ENCODE measurements at places on chromosomes 7 and 10.

DNA sequence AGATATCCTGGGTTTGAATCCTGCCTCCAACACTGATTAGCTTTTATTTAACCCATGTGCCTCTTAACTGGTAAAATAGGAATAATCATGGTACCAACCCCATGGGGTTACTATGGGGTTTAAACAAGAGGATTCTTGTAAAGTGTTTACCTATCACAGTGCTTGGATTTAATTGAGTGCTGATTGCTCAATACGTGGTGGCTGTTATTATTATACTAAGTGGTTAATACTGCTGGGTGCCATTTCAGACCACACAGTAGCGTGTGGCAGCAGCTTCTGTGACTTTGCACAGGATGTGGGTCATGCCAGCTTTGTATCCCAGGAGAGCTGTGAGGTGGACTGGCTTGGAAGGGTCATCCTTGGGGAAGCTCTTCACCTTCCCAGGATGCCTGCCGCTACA lies 177.2 kb downstream of the SEC23IP start:
- DNase-seq: no peak

- DNase-seq: no peak
Measured at GRCh38 chr10:103766751-103767505, 88.4 kb downstream of the SH3PXD2A start.

DNA sequence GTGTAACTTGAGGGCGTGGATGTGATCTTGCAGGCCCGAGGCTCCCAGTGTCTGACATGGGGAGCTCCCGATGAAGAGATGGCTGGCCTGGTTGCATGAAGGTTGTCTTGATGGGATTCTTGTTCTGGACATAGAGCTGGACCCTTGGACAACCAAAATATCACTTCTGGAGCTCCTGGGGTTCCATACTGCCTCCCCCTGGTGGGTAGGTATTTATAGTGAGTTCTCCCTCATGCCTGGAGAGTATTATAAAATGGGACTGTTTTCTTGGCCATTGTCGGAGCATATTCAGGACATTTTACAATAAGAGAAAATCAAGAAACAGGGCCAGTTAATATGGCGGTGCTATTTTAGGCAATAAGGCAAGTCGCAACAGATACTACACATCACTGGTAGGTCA lies 32.6 kb upstream of the GIMAP8 start:
- no peak for DNase-seq

DNA sequence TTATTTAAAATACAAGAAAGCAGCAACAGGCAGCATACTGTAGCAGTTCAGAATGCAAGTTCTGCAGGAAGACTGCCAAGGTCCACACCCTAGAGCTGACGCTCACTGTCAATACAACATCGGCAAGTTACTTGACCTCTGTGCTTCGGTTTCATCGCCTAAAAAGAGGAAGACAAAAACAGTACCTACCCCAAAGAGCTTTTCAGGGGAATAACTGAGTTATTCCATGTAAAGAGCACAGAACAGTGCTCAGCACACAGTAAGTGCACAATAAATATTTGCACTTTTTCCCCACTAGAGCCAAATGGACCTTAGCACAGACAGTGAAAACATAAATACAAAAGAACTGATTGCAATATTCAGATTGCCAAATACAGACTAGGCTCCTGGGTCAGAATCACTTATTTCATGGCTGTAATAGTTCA lies 88.6 kb downstream of the USP6NL start:
- DNase-seq: peak; percentile 31

- no peak for DNase-seq
Measured at GRCh38 chr7:69276011-69276729, 322.1 kb upstream of the AUTS2 start.

- no peak for DNase-seq
Measured at GRCh38 chr10:84542522-84543490, 214.4 kb downstream of the CCSER2 start.

- no peak for DNase-seq
Measured at GRCh38 chr10:18368273-18368672, 228.0 kb downstream of the CACNB2 start.

DNA sequence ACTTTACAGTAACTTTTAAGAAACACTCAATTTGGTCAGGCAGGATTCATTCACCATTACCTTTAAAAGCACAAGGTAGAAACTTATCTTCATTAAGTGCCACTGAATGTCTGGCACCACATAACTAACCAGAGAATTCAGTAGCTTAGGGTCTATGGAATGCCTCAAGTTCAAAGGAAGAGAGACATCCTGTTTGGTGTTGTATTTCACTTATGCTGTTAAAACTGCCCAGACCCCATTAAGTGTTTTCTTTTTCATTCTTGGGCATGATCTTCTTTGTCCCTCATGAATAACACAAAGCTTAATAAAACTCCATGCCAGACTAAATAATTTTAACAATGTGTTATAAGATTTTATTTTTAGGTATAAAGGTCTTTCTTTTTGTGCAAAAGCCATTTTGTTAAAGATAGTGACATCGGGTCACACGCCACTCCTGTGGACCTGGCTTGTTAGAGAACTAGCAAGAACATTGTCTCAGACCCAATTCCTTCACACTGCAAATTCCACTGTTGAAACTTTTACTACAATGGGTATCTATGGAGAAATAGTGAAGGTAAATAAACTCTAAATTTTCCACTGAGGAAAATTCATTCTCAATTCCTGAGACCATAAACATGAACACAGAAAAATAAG lies 221.0 kb downstream of the TWIST1 start:
- DNase-seq: peak; percentile 36

DNA sequence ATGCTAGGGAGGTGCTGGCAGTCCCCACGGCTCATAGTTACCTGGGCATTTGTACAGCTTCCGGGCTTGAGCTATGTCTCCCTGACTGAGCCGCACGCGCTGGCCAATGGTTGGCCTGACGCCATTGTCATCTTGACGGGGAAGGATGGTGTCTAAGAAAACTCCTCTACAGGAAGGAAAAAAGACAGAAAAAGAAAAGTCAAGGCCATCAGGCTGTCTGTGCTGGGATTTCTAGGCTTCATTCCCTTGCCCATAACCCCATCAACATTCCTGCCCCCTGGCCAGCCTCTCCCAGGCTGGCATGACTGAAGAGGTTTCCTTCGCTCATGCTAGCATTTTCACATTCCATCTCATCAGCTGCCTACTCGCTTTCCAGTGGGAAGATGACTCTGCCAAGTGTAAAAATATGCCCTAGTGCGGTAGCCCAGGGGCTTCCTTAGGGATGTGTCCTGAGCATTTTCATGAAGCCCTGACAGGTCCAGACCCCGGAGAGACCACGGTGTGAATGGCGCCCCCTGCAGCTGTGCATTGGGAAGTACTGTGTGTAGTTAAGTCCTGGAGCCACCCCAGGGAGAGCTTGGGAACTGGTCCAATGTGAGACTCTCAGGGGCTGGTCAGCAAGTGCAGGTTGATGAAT lies 54.5 kb upstream of the OPALIN start:
- no peak for DNase-seq

GRCh38 chr7:4631380-4632179 lies 50.5 kb upstream of the FOXK1 start:
- DNase-seq: peak; percentile 95

- peak; percentile 49 for DNase-seq
Measured at GRCh38 chr7:23863209-23863787, 153.3 kb downstream of the STK31 start.

- peak; percentile 39 for DNase-seq
Measured at GRCh38 chr10:24947304-24948097, 4.9 kb downstream of the PRTFDC1 start.

DNA sequence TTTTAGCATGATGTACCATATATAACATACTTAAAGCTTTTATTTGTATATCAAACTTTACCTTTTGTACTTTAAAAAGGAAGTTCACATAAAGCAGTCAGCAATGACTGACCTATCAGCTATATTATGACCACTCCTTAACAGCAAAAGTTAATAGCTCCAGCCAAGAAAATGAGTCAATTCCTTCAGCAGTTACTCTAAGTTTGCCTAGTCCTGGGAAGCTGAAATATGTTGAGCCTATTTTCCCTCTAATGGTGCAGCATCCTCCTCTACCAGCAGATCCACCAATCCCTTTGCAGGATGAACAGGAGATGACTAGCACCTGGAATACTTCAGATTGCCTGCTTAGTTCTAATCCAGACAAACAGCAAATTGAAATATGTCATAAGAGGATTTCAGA lies 64.2 kb downstream of the CUL2 start:
- DNase-seq: peak; percentile 72

DNA sequence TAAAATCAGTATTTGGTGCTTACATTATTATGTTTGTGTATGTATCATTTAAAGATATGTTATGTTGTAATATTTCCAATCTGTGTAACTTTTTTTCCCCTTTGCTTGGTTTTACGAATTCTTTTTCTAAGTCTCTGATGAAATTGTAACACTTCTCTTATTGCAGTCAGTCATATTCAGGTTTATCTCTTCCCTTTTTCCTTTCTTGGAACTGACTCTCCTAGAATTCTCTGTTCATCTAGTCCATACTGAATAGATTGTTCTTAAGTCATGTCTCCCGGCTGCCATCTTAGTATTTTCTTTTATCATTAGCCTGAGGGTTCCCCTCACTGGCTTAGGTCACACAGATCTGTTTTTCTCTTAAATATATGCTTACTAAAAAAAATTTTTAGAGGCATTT lies 44.6 kb downstream of the PHTF2 start:
- DNase-seq: no peak

- no peak for DNase-seq
Measured at GRCh38 chr7:133796782-133797745, 330.1 kb upstream of the LRGUK start.

GRCh38 chr10:100999742-101000126 lies at the start of gene LZTS2:
Gene LZTS2 (plus strand): TSS chr10:100999808. CDS start chr10:101002539, 2,731 bp downstream.
- DNase-seq: no peak

GRCh38 chr7:126690848-126691751 lies 561.6 kb downstream of the GRM8 start:
- no peak for DNase-seq

DNA sequence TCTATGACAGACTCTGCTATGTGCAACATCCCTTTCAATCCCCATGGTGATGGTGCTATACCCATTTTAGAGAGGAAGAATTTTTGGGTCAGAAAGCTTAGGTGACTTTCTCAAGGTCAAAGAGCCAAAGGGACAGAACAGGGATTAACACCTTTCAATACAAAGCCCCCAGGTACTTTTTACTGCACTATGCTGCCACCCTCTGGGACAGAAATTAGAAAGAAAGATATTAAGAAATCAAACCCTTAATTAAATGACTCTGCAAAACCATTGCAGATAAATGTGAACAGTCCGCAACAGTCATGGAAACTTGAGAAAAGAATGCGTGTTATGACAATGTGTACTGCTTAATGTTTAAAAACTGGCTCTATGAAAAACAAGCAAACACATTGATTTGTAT lies 673.7 kb downstream of the MAGI2 start:
- no peak for DNase-seq

GRCh38 chr7:5549096-5549763 lies 125.6 kb upstream of the TNRC18 start:
- DNase-seq: peak; percentile 68

DNA sequence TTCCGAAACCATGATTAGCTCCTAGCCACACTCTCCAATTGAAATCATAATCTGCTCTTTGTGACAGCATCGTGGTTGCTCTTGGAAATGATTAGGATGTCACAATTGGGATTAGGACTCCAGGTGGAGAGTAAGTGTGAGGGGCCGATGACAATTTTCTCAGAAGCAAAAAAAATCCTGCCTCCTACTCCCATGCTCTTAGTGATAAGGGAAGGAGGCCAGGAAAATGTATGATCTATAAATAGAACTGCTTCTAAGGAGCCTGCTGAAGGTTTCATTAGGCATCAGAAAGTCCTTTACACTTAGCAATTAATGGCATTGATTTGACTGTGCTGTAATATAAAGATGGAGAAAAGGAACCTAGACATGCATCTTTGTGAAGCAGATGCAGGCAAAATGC lies 226.3 kb upstream of the AGK start:
- DNase-seq: no peak

DNA sequence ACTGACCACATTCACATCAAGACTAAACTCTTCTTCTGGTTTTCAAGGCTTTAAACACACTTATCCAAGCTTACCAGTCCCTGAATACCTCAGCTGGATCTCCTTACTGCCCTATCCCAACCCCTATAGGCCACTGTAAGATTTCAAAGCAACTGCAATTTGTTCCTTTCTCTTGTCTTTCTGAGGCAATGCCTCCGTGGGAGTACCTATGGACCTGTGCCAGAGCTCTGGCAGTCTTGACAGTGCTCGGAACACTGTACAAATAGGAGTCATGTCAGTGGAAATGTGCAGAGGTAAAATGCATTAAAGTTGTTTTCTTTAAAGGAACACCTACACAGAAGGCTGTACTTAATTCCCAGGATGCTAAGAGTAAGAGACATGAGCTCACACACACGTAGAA lies 124.7 kb downstream of the CNOT4 start:
- DNase-seq: peak; percentile 88

DNA sequence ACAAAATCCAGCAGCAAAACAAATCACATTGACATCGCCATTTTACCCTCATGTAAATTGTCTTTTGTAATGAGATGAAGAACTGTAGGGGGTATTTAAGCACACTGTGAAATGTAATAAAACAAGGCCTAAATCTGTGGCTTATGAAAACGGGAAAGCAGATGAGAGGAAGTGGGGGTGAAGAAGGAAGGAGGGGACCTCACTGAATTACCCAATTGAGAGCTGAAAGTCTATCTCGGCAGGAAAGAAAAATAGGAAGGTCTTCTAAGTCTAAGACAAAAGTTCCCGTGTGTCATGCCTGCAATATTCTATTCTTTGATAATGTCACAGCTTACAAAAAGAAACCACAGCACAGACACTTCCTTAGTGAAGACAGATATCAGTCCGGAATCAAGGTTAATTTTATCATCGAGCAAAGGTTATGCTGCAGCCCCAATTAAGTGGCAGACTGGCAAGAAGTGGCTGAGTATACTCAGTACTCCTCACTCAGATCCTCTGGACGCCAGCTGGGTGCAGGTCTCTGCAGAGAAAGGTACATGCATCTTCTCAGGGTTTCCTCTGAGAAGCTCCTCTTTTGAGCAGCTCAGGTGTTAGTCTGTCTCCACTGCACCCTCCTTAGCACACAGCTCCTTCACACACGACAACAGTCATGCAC lies 239.7 kb downstream of the FANK1 start:
- DNase-seq: no peak

GRCh38 chr10:553233-553632 lies 136.2 kb downstream of the DIP2C start:
- DNase-seq: no peak

GRCh38 chr10:115047705-115048104 lies 45.5 kb upstream of the ATRNL1 start:
- no peak for DNase-seq

GRCh38 chr10:78543031-78543748 lies 509.5 kb downstream of the RPS24 start:
- DNase-seq: no peak

DNA sequence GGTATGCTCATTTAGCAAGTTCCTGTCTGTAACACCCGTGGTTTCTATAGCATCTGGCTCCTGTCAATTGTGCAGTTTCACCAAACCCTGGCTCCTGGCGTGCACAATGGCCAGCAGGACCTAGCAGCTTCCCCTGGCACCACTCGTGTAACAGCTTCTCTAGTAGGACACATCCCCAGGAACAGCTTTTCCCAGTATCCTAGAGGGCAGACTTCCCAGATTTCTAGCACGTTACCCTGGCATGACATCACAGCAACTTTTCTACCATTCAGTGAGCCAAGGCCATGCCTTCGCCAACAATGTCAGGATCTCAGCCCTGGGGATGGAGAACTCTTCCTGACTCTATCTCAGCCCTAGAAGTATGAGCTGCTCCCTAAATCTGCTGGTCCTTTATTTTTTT lies 6.5 kb downstream of the YME1L1 start:
- DNase-seq: no peak
